PC-3 (cell line): ENCODE measurements at places on chromosomes 11 and 22.
A peak's percentile ranks its signal among the peaks of the same experiment; 100 is the strongest.

DNA sequence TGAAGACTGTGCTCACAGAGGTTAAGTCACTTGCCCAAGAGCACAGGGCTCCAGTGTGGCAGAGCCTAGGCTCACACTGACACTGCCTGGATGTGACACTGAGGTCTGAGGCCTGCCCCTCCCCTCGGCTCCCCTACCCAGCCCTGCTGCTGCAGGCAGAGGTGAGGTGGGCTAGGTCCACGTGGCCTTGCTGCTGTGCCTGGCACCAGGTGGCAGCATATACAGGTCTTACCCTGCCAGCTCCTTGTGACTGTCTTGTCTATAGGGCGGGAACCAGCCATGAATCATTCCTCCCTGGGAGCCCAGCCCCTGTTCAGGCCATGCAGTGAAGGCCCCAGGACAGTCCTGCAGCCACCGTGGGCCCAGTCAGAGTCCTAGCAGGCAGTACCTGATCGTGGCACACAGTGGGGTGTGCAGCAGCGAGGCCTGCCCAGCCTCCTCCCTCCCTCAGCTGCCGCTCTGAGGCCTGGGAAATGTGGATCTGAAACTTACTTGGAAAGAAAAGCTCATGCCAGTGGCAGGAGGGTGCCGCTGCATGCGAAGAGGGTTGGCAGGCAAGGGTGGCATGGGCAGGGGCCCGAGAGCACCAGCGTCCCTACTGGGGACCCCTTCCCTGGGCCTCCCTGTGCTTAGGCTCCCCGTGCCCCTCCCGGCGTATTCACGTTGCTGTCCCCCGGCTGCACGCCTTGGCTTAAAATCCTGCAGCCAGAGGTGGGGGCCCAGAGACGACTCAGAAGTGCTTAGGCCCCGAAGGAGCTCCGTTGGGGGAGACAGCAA is 1.2 kb upstream of the CERK start:
- DNase-seq = no peak

DNA sequence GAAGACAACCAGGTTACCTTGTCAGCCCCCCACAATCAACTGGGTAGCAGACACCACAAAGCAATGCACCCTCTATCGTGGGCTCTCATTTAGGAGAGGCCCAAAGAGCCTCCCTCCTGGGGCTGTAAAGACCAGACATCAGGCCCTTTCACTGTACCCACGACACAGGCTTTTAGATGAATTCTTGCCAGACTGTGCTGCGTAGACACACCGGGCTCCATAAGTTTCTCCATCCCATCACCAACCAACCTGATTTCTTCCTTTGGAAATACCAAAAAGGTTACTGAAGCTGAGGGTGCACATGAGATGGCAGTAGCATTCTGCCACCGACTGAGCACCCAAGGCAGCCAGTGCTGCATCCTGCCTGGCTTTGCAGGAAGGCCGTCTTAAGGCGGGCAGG is 46.4 kb upstream of the SLC25A1 start:
- DNase-seq = no peak

DNA sequence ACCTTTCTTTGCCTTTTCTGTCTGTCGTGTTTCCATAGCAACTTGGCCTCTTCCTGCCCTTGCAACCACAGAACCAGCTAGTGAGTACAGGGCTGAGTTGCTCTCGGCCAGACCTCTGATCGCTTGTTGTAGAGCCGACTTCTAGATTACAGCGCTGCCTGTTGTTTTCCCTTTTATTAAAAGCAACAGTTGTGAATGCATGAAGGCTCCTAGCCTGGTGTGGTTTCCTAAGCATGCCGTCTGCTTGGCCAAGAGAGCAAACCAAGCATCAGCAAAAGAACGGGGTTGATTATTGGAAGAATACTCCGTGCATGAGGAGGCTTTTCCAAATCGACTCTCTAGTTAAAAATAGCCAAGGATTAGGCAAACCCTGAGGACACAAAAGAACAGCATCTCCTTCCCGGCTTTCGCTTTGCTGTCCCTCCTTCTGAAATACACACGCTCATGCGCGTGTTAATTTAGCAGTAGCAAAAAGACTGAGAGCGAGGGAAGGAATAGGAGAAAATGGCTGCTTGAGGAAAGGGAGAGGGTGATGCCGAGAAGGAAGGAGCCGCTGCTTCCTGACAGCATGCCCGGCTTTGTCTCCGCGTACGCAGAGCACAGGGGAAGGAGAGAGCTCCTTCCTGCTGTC is 71.5 kb upstream of the TTC12 start:
- no peak for DNase-seq

DNA sequence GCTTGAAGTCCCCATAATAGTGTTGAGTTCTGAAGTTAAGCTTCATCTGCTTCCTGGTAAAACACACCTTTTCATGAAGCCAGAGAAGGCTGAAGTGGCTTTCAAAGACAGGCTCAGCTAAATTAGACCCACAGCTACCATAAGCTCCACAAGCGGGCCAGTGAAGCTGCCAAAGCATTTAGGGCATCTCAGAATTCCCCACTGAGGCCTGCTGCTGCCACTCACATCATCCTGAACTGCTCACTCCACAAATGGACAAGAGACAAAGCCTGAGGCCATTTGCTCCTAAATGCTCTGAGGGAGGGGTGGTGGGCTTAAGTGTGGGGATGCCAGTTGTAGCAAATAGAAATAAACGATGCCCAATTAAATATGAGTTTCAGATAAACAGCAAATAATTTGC is 14.6 kb downstream of the CCDC83 start:
- no peak for DNase-seq

- DNase-seq = peak; percentile 77
Observed at GRCh38 chr11:83006877-83007330, 64.8 kb downstream of the RAB30 start.

DNA sequence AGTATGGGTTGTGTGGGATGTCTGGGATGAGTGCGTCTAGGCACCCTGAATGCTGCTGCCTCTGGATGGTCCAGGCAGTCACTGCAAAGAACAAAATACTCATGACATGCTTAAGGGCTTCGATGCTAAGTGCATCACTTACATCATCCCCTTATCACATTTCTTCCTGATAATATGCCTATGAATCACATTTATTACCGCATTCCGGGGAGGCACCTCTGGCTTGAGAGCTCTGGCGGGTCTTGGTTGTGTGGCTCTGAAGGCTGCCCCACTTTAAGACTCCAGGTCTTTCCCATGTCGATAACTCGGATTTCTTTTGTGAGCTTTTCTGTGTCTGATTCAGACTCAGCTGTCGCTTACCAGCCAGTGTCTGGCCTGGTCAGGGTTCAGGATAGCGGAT is 1126.4 kb downstream of the TBC1D22A start:
- no peak for DNase-seq

DNA sequence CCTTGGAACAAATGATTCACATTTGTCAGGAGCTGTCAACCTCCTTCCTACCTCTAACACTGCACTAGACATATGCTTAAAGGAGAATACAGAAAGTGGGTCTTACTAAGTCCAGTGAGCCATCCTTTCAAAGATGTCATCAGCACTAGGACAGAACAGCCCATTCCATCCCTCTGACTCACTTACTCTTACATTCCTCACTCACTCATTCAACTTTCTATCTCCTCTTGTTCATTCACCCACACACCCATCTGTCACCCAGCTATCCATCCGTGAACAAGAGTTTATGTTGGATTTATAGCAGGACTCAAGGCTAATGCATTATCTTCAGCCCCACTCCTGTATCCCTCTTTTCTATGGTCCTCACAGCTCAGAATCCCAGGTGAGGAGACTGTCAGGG is 9.1 kb downstream of the INSC start:
- peak; percentile 52 for DNase-seq

- peak; percentile 30 for DNase-seq
Observed at GRCh38 chr22:20238536-20238900, 29.6 kb downstream of the RTN4R start.

DNA sequence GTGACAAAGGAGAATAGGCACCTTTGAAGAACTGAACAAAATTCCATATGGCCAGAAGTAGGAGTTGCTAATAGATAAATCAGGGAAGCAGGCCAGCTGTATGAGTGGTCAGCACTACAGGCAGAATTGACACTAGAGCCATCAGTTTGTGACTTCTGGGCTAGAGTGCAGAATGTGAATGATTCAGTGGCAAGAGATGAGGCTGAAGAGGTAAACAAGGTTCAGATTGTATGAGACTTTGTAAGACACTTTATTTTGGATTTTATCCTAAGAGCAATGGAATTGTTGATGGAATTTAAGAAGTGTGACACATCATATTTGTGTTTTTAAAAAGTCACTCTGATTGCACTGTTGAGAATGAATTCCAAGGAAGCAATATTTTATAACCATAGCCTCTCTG is 12.9 kb downstream of the BIRC3 start:
- no peak for DNase-seq

GRCh38 chr11:133835593-133836548 is 9.4 kb downstream of the SPATA19 start:
- no peak for DNase-seq

DNA sequence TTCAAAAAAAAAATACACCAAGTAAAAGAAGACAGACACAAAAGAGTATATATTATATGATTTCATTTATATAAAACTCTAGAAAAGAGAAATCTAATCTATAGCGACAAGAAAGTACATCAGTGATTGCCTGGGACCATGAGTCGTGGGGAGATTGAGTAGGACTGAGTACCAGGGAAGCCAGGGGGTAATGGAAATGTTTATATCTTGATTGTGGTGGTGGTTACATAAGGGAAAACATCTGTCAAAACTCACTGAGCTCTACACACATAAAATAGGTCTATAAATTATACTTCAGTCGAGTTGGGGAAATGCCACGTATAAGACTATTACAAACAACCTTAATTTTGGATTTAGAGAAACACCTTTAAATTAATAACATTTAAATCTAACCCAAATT is 117.4 kb downstream of the TRIM29 start:
- DNase-seq = no peak

DNA sequence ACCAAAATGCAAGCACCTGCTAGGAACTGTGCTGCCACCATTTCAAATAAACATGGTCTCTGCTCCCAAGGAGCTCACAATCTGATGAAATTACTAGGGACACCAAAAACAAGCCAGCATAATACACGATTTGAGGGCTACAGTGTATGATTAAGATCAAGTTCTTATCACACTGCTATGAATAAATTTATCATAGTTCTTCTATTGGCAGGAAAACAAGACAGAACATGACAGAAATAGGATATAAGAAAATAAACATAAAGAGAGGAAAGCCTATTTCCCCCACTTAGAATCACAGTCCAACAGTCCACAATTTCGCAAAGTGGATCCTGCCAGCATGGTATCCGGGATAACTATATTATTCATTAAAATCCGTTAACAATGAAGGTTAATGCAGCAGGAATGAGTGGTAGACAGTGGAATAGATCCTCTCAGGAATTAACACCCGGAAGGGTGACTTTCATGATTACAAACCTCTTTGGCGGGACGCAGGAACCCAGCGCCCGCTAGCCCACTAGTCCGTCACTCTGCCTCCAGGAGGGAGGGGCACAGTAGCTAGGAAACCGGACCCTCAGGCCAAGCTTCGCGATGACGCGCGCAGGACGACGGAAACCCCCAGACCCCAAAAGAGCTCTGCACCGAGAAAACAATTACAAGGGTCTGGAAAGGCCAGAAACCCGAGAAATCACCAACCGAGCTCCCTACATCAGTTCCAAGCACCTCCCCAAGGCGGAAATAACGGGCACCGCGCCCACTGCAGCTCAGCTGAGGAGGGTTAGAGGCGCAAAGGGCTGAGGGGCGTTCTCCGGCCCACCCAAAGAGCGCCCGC is 607 bp downstream of the CCDC82 start:
- no peak for DNase-seq

DNA sequence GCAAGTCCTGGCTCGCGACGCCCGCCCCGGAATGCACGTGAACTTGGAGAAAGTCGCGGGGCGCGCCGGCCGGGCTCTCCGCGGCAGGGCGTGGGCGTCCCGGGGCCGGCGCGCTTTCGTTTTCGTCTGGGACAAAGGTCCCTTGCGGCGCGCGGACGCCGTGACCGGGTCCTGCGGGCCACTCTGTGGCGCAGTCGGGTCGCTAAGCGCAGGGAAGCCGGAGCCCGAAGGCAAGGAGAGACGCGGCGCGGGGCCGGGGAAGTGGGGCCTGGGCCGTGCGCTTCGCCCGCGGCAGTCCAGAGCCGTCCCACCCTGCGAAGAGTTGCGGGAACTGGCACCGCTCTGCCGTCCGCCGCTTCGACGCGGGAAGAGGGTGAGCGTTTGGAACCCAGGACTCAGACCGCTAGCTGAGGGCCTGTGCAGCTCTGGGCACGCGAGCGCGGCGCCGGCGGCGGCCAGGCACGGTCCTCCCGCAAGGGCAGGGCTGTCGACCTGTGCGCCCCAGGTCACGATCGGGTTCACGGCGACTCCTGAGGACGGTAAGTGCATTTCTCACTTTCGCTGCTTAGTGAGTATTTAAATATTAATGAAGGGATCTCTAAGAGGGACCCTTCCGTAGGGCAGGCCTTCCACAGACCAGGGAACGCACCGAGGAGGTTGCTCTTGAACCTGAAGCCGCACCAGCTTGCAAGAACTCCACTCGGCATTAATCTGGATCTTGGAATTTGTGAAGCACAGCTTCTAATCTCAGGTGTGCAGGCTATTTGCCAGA is 78.0 kb upstream of the PPARA start:
- DNase-seq = peak; percentile 33

DNA sequence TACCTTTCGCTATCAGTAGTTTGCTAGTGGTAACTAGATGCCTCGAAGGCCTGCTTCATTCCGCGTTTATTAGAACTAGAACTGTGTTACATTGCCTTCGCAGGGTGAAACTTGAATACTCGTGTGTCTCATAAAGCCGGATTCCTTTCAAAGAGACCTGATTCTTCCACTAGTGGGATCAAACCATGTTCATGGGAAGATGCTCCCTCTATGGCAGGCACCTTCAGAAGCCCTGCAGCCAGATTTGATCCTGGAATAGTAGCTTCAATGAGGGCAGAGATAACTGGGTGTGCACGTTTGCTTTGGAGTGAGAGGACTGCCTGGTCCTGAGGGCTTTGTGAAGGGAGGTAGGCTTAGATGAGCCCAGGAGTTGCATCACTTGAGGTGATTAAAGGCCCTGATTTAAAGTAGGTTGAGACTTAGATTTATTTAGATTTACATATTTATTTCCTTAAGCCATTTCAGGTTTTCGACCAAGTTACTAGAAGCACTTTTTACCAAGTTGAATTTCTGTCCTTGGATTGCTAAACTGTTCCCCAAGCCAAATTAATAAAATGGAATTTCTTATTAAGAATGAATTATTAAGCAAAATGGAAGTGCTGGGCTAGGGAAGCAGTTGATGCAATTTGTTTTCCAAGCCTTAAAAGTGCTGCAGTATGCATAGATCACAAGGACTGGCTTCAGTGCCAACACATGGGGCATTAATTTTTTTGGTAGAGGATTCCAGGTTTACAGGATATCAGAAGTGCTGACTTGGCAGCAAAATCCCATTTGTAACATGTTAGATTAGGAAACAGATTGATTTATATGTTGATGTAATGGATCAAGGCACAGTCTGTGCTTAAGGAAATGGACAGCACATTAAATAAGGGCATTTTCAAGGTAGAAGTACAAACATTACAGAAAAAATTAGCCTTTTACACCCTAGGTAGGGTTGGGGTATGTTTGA is 32.9 kb downstream of the APLP2 start:
- DNase-seq = no peak

GRCh38 chr11:57544566-57544965 is 7.2 kb downstream of the SMTNL1 start:
- DNase-seq = no peak

GRCh38 chr11:58289266-58289665 is 21.2 kb upstream of the OR10W1 start:
- no peak for DNase-seq
